Uterine smooth muscle cell (primary cell): ENCODE measurements at places on chromosomes 13 and 19. TPM values are rescaled to one million over a fixed set of nuclear protein-coding genes. Genes with fewer than 3 reads are reported as not detected.

ZSCAN4 gene
- total RNA-seq = not detected in 2 replicates

VSTM2B gene
- not detected in 2 replicates for total RNA-seq

CDX2 gene
- not detected in 2 replicates for total RNA-seq

INTS6 gene
- total RNA-seq = 60.2 and 60.6 TPM in 2 replicates

RGCC gene
- 17.0 and 49.4 TPM in 2 replicates for total RNA-seq

SIGLEC14 gene
- total RNA-seq = not detected in 2 replicates

ATP4A gene
- not detected in 2 replicates for total RNA-seq

DKKL1 gene
- total RNA-seq = 0.25 and 0.33 TPM in 2 replicates

WASF3 gene
- total RNA-seq = 7.6 and 10.2 TPM in 2 replicates

ZNF296 gene
- 0.22 TPM in 1 of 2 replicates, not detected in the other for total RNA-seq

FUT1 gene
- total RNA-seq = 0.33 and 1.1 TPM in 2 replicates

GPR12 gene
- not detected in 2 replicates for total RNA-seq

GAS6 gene
- 98.8 and 272 TPM in 2 replicates for total RNA-seq

WTIP gene
- 33.5 and 59.2 TPM in 2 replicates for total RNA-seq

ZNF229 gene
- 8.5 and 11.0 TPM in 2 replicates for total RNA-seq

URAD gene
- total RNA-seq = not detected in 2 replicates

WDFY2 gene
- 11.3 and 11.6 TPM in 2 replicates for total RNA-seq

ZNF724 gene
- total RNA-seq = 4.2 and 11.6 TPM in 2 replicates

ZNF667 gene
- 1.8 and 5.5 TPM in 2 replicates for total RNA-seq

EPN1 gene
- 79.4 and 112 TPM in 2 replicates for total RNA-seq

CPAMD8 gene
- 0.66 and 1.5 TPM in 2 replicates for total RNA-seq

TMEM221 gene
- total RNA-seq = 0.25 TPM in 1 of 2 replicates, not detected in the other

GNA15 gene
- total RNA-seq = 0.11 and 0.50 TPM in 2 replicates

NCCRP1 gene
- total RNA-seq = not detected in 2 replicates

ZNF350 gene
- total RNA-seq = 9.3 and 10.7 TPM in 2 replicates
